Naive thymus-derived CD4-positive, alpha-beta T cell (primary cell): ENCODE measurements at places on chromosomes 3 and 15. TPM values are rescaled to one million over a fixed set of nuclear protein-coding genes. Genes with fewer than 3 reads are reported as not detected.

Gene BUB1B
- polyA plus RNA-seq, result not detected

Gene EPHA6
- polyA plus RNA-seq, result not detected

Gene TNFSF10
- polyA plus RNA-seq, result 92.1 TPM

Gene APEH
- 151 TPM for polyA plus RNA-seq

Gene THRB
- polyA plus RNA-seq, result 0.05 TPM
